ENCODE measurements at places on chromosomes 3 and 15.

GRCh38 chr3:195768414-195768813, 43.3 kb downstream of the MUC4 start:
- DNase-seq: no peak

GRCh38 chr3:177146646-177147045, 50.6 kb downstream of the TBL1XR1 start:
- DNase-seq: no peak

DNA sequence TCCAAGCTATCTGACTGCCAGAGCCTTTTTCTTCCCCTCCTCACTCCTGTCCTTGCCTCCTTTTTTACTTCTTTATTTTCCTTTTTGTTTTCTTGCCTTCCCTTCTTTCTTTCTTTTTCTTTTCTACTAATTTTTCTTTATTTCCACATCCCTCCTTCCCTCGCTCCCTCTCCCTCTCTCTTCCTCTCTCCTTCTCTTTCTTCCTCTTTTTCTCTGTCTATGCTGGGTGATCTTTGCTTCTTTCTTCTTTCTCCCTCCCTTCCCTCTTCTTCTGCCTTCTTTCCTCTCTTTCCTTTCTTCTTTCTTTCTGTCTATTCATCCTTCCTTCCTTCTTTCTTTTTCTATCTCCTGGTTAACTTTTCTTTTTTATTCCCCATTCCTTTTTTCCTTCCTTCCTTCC, 564.8 kb downstream of the NSUN3 start:
- DNase-seq: no peak

GRCh38 chr3:132659000-132659364, 627 bp downstream of the ACAD11 start:
- peak; percentile 37 for DNase-seq

GRCh38 chr15:25693321-25694238, 169.5 kb downstream of the ATP10A start:
- peak; percentile 46 for DNase-seq
